ENCODE measurements at places on chromosomes 2 and 18.

- DNase-seq, result no peak
Observed at GRCh38 chr18:394987-395362, 105.5 kb downstream of the COLEC12 start.

- DNase-seq, result no peak
Observed at GRCh38 chr2:241929551-241930490, 60.3 kb downstream of the RTP5 start.

DNA sequence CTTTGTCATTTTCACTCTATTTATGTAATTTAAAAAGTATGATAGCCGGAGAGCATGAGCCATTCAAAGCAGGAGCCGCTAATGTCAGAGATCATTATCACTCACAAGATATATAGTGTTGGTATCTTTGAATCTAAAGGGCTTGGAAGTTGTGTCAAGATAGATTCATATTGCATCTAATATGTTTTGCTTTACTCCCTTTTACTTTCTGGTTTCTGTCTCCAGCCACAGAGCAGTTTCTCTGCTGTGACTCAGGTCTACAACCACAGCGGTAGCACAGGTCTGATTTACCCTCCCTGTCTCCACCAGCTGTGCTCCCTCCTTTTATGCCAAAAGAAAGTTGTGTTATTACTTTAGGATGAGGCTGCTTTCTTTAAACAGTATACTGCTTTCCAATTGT lies 424.0 kb downstream of the ARHGAP15 start:
- no peak for DNase-seq

DNA sequence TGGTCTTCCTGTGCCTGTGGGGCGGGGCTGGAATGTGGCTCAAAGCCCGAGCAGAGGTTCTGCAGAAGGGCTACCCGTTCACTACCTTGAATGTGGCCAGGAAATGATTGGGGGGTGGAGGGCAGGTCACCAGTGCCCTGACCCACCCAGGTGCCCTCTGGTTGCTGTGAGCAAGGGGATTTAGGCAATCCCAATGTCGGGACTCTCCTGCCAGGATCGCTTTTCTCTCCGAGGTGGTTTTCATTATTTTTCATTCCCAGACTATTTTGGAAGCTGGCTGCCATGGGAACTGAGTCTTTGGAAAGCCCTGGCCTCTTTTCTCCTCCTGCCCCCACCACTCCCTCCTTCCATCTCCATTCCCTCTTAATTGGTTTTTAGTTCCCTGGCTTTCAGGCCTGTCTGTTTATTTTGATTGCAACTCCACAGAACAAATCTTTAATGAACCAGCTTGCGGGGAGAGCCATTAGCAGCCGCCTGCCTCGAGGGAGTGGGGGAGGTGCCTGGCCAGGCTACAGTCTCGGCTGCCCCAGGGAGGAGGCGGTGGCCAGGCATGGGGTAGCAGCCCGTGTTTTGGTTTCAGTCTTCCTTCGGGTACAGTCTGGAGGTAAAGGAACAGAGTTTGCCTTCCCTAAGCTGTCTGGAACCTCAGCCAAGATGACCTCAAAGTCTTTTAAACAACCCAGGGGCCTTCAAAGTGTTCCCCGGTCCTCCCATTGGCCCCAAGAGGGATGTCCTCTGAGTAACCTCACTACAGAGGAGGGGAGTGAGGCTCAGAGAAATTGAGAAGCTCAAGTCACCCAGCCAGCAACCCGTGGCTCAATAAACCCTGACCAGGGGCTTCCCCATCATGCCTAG lies 114.4 kb upstream of the HAAO start:
- DNase-seq, result no peak

DNA sequence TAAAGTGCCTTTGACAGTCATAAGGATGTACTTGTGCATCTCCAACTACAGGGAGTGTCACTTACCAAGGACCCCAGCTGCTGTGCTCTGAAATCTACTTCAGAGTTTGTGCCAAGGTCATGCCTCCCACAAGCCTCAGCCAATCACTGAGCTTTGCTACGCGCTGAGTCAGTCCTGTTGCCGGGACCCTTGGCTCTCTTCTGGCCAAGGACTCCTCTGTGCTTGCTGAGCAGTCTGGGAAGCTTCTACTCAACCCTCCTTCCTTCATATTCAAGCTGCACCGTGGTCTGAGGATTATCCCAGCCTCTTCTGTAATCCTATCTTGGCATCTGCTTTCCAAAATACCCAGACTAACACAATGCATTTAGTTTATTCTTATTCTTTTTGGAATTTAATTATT lies 398.9 kb upstream of the FANCL start:
- DNase-seq, result no peak

- no peak for DNase-seq
Observed at GRCh38 chr2:73031725-73032701, 39.5 kb downstream of the SFXN5 start.

DNA sequence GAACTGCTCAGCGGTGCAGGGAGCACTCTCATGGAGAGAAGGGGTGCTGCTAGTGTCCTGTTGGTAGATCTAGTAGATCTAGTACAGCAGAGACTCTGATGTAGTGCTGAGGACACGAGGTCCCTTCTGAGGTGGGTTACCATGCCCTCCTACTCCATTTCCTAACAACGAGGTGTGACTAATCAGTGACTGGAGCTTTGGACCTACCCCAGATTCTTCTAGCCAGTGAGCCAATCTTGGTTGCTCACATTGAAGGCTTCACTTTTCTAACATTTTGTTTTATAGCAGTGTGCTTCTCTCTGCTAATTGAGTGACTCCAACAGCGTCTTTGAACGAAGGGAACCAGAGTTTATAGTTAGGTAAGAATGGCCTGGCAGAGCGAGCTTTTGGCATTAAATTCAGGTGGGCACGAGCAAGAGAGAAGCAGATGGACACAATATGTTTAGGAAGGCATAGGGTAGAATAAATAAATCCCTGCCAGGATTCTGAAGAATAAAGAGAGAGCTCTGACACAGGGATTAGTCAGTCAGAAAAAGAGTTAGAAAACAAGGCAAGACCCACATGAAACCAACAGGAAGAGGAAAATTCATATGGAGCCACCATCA lies 306.0 kb upstream of the RAB12 start:
- DNase-seq, result no peak

GRCh38 chr2:55547001-55547400 lies 27.5 kb downstream of the CFAP36 start:
- no peak for DNase-seq

GRCh38 chr2:171895786-171896185 lies 1.7 kb upstream of the SLC25A12 start:
- no peak for DNase-seq

DNA sequence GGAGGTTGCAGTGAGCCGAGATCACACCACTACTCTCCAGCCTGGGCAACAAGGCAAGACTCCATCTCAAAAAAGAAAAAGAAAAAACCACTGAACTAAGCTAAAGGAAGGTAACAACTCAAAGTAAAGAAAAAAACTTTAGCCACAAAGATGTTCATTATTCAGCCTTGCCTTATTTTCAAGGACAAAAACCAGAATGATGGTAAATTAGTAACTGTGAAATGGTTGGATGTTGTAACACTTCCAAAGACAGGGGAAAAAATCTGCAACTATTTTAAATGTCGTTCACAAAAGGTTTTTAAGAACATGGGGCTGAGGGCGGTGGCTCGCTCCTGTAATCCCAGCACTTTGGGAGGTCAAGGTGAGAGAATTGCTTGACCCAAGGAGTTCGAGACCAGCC lies 10.1 kb downstream of the ADAM17 start:
- no peak for DNase-seq

GRCh38 chr18:52451851-52452250 lies 111.9 kb downstream of the DCC start:
- no peak for DNase-seq

DNA sequence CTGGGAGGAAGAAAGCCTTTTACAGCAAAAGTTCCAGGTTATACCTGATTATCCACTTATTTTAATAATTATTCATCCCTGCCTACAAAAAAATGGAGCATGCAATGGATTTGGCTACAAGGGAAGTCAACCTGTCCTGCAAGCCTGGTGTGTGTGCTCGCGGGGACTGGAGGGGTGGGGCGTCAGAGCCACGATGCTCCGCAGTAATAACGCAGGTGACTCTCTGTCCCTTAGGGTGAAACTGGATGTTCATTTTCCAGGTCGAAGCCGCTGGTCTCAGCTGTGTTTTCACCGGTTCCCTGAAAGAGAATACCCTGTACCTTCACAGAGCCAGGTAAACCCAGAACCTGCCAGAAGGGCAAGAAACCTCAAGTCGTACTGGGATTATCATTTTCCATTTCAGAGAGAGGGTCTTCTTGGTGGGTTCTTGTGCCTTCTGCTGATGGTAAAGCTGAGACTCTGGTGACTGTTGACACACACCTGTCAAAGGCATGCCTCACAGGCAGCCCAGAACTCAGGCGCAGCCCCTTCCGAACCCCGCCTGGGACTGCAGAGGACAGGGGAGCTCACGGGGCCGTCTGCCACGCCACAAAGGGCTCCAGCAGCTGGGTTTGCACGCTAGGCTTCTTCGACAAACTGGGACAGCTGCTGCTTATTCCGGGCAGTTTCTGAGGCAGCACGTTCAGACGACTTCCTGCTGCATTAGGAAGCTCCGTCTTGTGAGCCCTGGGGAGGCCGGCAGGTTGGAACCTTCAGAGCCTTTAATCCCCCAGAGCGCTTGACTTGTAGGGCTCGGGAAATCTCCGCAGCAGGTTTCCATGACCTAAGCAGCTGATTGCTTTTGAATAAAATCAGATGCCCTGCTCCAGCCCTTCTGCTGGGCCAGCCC lies 58.6 kb downstream of the KCNG2 start:
- no peak for DNase-seq

GRCh38 chr2:29446847-29447246 lies 331.6 kb downstream of the CLIP4 start:
- DNase-seq, result no peak

GRCh38 chr2:164151522-164151921 lies 415.7 kb upstream of the FIGN start:
- DNase-seq, result no peak

- DNase-seq, result no peak
Observed at GRCh38 chr2:17058772-17059402, 393.3 kb upstream of the CYRIA start.
